ENCODE measurements at places on chromosomes 1 and 21.

DNA sequence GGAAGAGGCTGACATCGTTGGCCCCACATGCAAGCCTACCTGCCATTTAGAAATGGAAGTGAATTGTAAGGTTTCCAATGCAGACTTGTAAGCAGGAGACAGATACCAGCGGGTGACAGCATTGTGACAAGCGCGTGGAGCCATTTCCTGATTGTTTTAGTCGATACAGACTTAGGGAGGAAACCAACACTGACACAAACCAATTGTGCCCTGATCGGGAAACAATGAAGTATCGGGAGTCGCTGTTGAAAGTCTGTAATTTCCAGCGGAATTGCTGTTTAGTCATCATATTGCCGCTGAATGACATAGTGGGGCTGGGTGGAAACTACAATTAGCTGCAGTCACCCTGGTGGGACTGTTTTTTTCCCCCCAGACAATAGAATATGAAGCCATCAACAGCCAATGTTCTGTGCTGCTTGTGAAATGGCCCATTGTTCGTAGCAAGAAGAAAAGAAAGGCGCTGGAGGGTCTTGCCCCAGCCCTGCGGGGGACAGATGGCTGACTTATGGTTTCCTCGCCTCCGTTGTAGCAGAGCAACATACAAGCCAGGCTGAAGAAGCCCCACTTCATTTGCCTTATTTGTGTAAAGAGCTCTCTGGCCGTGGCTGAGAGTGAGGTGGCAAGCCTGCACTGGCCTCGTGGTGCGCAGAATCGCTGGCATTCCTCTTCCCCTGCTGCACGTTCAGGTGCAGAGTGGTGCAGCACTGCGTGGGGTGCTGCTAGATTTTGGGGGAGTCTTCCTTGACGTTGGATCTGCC, 462.7 kb downstream of the CAMTA1 start:
- no peaks in the 10 kb centered on the region for H3K36me3 ChIP-seq
- H3K27ac ChIP-seq: no peak overlapping the region
- DNase-seq: no peak
- H3K4me1 ChIP-seq: no peaks in the 10 kb centered on the region
- no peak overlapping the region for H3K4me3 ChIP-seq

- H3K27me3 ChIP-seq: no peaks in the 10 kb centered on the region
- H3K4me1 ChIP-seq: no peaks in the 10 kb centered on the region
- DNase-seq: no peak
- no peaks in the 10 kb centered on the region for H3K36me3 ChIP-seq
- H3K4me3 ChIP-seq: no peak overlapping the region
These were observed 16.9 kb upstream of the IGFN1 start for GRCh38 chr1:201173736-201174135.

GRCh38 chr1:35783055-35783583, 13.3 kb upstream of the CLSPN start:
- no peak for DNase-seq
- no peaks in the 10 kb centered on the region for H3K27me3 ChIP-seq
- no peaks in the 10 kb centered on the region for H3K4me1 ChIP-seq
- no peaks in the 10 kb centered on the region for H3K36me3 ChIP-seq
- no peak overlapping the region for H3K4me3 ChIP-seq
- no peak overlapping the region for H3K27ac ChIP-seq

DNA sequence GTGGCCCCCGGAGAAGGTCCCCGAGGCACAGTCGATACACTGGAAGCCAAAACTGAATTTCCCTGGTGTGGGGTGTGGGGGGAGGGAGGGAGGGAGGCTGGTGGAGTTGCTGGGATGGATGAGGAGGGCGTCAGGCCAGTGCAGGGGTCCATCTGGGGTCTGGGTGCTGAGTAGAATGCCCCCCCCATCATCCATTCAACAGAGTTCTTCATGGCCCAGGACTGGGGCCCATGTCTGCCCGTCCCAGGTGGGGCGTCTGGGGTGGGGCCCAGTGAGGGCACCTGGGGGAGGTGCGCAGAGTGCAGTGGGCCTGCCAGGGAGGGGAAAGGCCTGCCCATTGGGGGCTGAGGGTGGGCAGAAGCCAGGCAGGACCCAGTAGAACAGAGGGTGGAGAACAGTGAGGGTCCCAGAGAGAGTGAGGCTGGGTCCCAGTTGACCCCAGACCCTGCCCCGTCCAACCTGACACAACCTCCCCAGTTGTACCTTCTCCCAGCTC, 1.9 kb downstream of the TNFRSF18 start:
- H3K4me1 ChIP-seq: peaks cover 71% of the 10 kb centered on the region
- no peak overlapping the region for H3K4me3 ChIP-seq
- no peak for DNase-seq
- H3K27ac ChIP-seq: no peak overlapping the region
- H3K36me3 ChIP-seq: no peaks in the 10 kb centered on the region

GRCh38 chr1:160781186-160781766, 14.7 kb upstream of the LY9 start:
- H3K27ac ChIP-seq: peak overlapping the region; percentile 87
- DNase-seq: no peak
- peaks cover 41% of the 10 kb centered on the region for H3K4me1 ChIP-seq

DNA sequence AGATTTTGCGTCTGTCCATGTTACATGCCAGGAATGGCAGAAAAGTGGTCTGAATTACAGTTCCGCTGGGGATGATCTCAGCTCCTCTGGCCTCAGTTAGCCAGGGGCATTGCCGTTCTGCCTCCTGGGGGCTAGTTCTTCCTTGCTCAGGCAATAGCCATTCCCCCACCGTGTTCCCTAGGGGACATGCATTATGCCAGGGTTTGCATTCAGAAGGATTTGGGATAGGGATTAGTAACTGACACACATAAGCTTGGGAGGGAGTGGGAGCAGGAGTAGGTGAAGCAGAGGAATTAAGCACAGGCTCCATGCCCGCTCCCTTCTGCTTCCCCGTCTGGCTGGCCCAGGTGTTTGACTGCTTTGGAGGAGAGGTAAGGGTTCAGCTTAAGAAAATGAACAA, 12.7 kb downstream of the LRRC71 start:
- no peaks in the 10 kb centered on the region for H3K27me3 ChIP-seq
- H3K4me1 ChIP-seq: peaks cover 9% of the 10 kb centered on the region
- DNase-seq: no peak
- H3K36me3 ChIP-seq: peaks cover 7% of the 10 kb centered on the region

DNA sequence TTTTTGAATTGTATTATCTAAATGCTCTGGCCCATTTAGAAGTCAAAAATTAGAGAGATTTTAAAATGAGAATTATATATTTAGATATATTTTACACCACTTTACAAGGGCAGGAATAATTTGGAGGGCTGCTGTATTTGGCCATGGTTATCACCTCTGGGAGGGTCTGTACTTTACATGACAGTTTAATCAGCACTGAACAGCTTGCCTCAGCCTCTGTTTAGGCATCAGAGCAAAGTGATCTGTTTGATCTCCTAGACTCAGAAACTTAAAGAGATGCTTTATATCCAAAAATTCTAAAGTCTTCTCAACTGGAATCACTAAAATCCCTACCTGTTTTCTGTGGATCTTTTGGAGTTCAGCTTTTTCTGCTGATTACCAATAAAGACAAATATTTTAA, 5.4 kb upstream of the SPTA1 start:
- H3K27ac ChIP-seq: no peak overlapping the region
- no peak for DNase-seq
- H3K4me1 ChIP-seq: no peaks in the 10 kb centered on the region
- H3K36me3 ChIP-seq: no peaks in the 10 kb centered on the region
- H3K4me3 ChIP-seq: no peak overlapping the region

DNA sequence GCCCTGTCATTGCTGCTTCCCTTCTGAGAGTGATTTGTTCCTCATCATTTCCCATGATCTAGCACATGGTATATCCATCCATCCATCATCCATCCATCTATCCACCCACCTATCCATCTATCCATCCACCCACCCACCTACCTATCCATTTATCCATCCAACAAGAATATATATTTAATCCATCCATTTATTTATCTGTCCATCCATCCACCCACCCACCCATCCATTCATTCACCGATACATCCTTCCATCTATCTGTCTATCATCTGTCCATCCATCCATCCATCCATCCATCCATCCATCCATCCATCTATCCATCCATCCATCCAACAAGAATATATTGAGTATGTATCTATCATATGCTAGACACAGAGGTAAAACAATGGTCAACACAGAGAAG, 100.0 kb upstream of the ACTL8 start:
- no peaks in the 10 kb centered on the region for H3K27me3 ChIP-seq
- H3K27ac ChIP-seq: no peak overlapping the region
- H3K4me1 ChIP-seq: no peaks in the 10 kb centered on the region
- H3K36me3 ChIP-seq: peaks cover 36% of the 10 kb centered on the region
- DNase-seq: no peak

DNA sequence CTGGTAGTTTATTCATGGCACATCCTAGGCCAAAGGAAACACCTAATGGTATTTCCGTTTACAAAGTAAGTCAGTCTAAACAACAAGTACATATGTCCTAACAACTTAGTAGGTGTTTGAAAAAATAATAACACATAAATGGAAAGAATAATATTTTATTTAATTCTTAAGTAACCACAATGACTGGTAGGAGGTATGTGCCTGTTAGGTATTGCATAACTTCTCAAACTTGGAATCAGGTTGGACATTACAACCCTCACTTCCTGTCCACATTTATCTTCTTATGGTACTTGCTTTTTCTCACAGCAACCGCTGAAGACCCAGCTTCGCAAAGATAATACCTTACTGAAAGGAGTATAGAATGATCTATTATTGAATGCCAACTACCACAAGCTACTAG, 64.2 kb downstream of the VPS13D start:
- H3K36me3 ChIP-seq: peaks cover 8% of the 10 kb centered on the region
- no peak for DNase-seq
- no peak overlapping the region for H3K4me3 ChIP-seq
- no peaks in the 10 kb centered on the region for H3K27me3 ChIP-seq

DNA sequence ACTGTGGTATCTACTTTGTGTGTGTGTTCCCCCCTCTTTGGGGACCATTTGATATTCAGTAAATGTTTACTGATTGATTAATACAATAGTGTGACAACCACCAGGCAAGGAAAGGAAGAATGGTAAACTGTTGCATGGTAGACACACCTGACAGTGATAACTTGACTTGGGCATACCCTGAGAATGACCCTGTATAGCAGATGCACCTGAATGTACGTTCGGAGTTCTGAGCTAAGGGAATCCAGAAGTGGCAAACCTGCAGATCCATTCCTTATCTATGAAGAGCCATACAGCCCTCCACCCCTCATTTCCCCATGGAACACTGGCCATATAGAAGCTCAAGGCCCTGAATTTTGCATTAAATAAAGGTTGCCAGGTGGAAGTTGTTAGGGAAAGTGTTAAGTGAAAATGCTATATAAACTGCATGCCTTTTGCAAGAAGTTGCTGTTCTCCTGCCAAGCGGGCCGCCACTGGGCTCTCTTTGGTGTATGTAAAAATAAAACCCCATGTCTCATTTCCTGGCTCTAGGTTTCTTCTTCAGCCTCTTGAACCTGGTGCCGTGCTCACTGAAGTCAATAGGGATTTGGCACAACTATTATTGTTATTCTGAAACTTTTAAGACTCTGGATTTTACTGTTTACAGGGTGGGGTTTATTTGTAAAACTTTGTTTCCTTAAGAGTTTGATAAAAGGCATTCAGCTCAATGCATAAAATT, 32.6 kb upstream of the DENND1B start:
- H3K27ac ChIP-seq: no peak overlapping the region
- no peaks in the 10 kb centered on the region for H3K27me3 ChIP-seq
- no peaks in the 10 kb centered on the region for H3K36me3 ChIP-seq
- no peak overlapping the region for H3K4me3 ChIP-seq
- H3K4me1 ChIP-seq: peaks cover 5% of the 10 kb centered on the region
- no peak for DNase-seq

DNA sequence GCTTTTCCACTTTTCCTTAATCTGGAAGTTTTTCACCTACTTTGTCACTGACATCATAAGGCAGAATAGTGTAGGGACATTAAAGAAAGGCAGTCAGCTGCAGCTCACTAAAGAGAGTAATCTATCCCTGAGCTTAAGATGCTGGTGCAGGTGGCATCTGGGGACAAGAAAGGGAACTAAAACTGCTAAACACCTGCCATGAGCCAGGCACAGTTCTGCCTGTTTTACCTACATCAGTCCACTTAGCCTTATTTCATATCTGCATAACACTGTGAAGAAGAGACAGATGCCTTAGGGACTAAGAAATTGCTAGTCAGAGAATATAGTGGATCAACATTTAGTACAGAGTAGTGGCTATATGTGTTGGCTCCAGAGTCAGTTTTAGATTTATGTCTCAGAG, 88.1 kb downstream of the GPATCH2 start:
- H3K27me3 ChIP-seq: no peaks in the 10 kb centered on the region
- no peak overlapping the region for H3K4me3 ChIP-seq
- H3K27ac ChIP-seq: no peak overlapping the region
- no peak for DNase-seq
- H3K36me3 ChIP-seq: no peaks in the 10 kb centered on the region
- H3K4me1 ChIP-seq: no peaks in the 10 kb centered on the region

DNA sequence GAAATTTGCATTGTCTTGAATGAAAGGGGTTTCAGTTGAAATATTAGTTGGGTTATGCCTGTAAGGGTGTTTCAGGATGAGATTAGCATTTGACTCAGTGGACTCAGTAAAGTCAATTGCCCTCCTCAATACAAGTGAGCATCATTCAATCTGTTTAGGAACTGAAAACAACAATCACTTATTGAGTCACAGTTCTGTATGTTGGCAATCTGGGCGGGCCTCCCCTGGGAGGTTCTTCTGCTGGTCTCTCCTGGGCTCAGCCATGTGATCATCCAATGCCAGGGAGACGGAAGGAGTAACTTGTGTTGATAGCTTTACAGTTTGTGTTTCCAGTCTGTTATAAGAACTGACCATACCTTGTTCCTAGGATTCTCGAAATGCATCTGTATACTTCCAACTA, 262.9 kb upstream of the RUNX1 start:
- no peak for DNase-seq
- no peak overlapping the region for H3K27ac ChIP-seq
- H3K36me3 ChIP-seq: no peaks in the 10 kb centered on the region

DNA sequence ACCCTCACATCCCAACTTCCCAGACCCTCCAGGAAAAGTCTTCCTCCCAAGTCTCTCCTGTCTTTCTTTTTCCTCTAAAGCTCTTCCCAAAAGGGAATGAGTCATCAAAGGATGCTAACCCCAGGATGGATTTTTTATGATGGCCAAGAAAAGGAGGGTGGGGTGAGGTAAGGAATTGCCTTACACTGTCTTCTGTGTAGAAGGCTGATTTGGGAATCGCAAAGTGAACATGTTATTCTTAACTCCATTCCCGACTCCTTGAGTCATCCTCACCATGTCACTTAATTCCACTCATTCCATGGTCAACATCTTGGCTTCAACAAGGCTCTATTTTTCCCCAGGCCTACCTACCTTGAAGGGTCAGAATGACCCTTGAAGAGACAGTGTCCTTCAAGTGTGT, 44.0 kb downstream of the TBX15 start:
- H3K27ac ChIP-seq: no peak overlapping the region
- DNase-seq: no peak
- no peaks in the 10 kb centered on the region for H3K4me1 ChIP-seq
- no peak overlapping the region for H3K4me3 ChIP-seq

- H3K36me3 ChIP-seq: no peaks in the 10 kb centered on the region
- no peak overlapping the region for H3K4me3 ChIP-seq
- no peak for DNase-seq
- H3K27me3 ChIP-seq: no peaks in the 10 kb centered on the region
- peaks cover 45% of the 10 kb centered on the region for H3K4me1 ChIP-seq
These were observed 11.5 kb upstream of the SRP9 start for GRCh38 chr1:225765982-225766674.

- H3K27me3 ChIP-seq: peaks cover 22% of the 10 kb centered on the region
- no peak for DNase-seq
- H3K27ac ChIP-seq: no peak overlapping the region
- H3K4me1 ChIP-seq: peaks cover 17% of the 10 kb centered on the region
- no peaks in the 10 kb centered on the region for H3K36me3 ChIP-seq
- peak overlapping the region; percentile 63 for H3K4me3 ChIP-seq
These were observed 944 bp downstream of the PLPPR5 start for GRCh38 chr1:99003581-99004253.

All from esophagus squamous epithelium (tissue), 5 donors.